ENCODE measurements at places on chromosomes 11 and 22.

DNA sequence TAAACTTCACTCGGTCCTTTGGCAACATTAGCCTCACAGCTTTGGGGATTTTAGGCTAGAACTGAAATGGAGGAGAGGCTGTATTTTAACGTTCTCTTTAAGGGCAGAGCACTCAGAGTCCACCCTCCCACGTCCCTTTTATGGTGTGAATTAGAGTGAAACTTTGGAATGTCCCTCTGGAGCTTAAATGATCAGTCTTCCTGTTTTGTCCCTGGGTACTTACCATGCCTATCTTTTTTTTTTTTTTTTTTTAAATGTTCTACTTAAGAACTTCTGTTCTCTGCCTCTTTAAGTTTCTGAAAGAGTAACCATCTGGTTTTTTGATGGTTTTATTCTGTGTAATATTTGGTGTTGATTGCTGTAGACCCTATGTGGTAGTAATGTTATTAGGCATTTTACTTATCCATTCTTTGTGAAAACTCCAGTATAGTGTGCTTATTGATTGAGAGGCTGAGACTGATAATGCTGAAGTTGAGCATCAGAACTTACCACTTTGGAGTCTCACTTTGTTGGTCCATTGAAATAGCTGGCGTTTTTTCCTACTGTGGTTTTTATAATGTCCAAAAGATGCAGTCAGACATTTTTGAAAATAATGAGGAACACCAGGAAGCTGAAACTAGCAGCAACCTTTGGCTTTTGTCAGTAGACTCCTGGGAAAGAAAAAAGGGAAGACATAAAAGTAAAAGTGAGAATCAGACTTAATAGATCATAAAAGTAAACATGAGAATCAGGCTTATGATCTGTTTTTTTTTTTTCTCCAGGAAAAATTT lies 11.6 kb downstream of the UVRAG start:
- DNase-seq: no peak

- DNase-seq: no peak
Measured at GRCh38 chr11:15967166-15967565, 389.2 kb downstream of the SOX6 start.

DNA sequence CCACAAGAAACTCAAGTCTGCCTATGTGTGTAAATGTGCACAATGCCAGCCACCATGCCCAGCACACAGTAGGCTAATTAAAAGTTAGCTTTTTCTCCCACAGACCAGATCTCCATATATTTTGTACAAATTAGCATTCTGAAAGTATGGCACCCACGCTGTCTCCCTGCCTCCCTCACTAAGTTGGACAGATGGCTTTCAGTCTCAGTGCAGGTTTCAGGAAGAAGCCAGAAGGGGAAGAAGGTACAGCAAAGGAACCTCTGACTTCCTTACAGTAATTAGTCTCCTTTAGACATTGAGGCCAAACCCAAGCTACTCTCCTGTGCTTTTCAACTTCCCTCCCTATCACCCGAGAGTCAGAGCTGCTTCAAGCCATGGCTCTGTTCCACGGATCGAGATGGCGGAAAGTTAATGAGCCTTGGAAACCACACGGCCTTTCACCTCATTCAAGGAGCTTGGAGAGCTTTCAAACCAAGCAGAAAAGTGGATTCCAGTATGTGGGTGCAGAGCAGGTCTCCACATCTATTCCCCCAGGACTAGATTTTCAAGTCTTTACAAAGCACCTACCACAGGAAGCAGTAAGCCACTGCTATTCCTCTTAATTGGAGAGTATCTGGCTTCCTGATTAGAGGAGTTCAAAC lies 221.1 kb upstream of the NARS2 start:
- DNase-seq: no peak

GRCh38 chr11:12164061-12165014 lies 53.9 kb downstream of the MICAL2 start:
- DNase-seq: no peak

All from posterior cingulate gyrus (tissue), 11 donors.